ENCODE measurements at places on chromosomes 3 and 15.

DNA sequence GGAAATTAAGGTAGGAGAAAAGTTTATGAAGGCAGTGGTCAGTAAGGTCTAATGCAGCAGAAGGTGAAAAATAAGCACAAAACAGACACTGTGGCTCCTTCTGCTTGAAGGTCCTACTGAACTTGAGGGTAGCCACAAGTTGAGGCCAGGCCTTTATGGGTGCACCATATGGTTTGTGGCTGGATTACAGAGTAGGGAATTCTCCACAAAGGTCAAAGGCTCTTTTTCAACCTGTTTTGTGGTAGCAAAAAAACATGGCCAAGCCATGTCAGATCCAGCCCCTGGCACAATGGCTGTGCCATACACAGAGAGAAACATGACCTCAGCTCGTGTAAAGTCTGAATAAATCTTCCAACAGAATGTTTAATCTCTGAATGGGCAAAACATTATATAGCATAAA lies 214.0 kb downstream of the SATB1 start:
- DNase-seq = no peak

DNA sequence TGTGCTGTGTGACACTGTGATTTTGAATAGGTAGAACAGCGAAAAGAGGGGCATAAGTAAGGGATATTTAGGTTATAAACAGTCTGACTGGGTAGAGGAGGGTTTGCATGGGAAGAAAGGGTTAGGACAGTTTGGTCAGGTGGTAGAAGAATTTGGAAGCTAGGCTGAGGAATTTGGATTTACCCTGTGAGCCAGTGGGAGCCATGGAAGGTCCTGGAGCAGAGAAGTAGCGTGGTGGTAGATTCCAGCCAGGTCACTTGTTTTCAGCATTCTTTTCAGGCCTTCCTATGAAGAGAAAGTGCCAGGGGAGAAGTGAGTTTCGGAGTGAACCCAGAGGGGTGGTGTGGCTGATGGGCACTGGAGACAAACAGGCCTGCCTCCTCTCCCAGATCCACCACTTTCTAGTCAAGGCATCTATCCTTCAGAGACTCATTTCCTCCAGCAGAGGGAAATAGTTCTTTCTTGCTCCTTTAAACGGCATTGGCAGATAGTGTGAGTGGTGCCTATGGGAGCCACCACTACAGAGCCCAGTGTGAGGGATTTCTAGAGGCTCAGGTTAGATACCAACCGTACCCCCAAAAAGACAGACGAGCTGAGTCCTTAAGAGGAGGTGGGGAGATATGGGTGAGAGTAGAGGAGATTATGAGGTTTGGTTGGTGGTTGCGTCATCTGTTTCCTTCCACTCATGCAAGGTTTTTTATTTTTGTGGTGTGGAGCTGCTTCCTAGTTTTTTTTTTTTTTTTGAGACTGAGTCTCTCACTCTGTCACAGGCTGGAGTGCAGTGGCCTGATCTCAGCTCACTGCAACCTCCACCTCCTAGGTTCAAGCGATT lies 21.2 kb downstream of the PXK start:
- DNase-seq = peak; percentile 53

- no peak for DNase-seq
Observed at GRCh38 chr3:169493521-169494141, 169.9 kb downstream of the MECOM start.

GRCh38 chr3:134858441-134859035 lies 63.5 kb downstream of the EPHB1 start:
- DNase-seq = no peak

GRCh38 chr3:46468753-46469600 lies 4.3 kb upstream of the LTF start:
- no peak for DNase-seq
